ENCODE measurements at places on chromosomes 12 and 14.

DNA sequence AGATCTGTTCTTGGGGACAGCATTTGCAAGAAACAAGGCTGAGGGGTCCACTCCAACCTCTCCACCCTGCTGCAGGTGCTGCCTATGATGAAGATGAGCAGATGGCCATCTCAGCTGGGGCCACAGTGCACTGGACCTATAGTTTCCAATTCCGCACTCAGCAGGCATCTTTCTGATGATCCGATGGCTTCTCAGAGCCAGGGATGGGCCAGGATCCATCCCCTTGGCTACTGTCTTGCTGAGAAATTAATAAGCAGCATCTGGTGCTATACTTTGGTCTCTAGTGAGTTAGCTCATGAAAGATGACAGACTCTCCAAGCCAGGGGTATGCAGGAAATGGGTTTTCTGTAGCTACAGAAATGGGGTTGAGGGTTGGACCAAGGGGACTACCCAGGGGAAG is 18.4 kb upstream of the BDKRB1 start:
- no peak for DNase-seq

DNA sequence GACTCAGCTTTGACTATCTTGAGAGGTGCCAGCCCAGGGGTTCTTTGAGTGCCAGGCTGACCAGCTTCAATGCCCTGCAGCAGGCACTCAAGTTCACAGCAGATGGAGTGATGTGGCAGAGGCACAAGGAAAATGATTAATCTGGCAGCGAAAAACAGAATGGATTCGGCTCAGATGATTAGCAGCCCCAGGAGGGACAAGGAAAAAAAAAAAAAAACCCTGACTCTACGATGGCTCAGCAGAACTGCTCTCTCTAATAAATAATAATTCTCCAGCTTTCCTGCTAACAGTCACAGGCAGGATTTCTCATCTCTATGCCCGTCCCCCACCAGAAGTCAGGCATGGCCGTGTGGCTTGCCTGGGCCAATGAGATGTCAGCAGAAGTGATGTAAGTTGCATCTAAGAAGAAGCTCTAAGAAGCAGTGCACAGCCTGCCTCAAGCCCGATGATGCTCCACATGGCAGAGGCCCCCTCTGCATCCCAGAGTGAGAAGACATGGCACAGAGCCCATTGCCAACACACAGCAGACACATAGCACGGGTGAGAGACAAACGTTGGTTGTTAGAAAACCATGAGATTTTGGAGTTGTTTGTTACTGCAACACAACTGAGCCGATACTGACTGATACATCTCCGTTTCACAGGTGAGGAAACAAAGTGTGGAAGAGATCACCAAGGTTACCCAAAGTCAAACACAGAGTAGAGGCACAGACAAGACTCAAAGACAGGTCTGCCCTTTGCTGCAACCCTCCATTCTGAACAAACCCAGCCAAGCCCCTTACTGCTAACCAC is 111.0 kb downstream of the SCARB1 start:
- DNase-seq, result no peak

- DNase-seq, result no peak
Measured at GRCh38 chr14:57609192-57610075, 115.8 kb upstream of the CCDC198 start.

DNA sequence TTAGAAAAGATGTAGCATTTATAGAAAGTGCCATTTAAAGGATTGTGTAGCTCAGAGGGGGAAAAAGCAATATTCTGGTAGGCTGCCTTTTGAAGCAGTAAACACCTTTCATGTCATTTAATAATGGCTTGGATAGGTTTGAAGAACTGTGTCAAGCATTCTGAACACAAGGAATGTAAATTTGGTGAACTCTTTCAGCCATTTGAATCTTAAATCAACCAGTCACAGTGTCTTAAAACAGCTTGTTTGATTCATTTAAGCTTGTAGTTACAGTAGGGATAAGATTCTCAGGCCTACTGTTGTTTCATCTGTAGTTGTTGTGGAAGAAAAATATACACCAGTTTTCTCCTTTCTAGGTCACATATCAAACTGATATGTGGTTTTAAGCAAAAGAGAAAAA is 299.4 kb upstream of the NOVA1 start:
- DNase-seq, result no peak

DNA sequence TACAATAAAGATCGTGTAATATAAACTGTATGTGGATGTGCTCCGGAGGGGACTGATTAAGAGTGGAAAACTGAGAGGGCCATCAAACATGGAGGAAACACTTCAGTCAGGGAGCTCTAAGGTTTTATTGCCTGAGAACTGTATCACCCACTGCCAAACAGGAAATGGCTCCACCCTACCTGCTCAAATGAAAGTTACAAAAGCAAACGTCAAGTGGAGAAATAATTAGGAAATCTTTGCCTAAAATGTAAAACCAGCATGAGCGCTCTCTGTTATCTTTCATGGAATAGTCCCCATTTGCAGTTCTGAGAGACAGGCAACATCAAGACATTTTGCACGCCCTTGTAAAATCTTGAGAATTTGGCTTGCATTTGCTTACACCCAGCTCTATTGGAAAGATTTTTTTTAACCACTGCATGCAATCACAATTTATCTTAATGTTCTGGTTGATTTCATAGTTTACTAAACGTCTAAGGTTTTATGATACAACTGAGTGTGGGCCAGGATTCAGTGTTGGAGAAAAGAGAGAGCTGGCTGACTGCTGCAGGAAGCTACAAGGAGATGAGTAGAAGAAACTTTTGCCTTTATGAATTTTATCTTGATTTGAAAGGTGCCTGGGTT is 344.0 kb upstream of the PRICKLE1 start:
- no peak for DNase-seq

GRCh38 chr12:62659453-62660295 is 193.0 kb downstream of the MON2 start:
- DNase-seq, result no peak

- DNase-seq, result no peak
Measured at GRCh38 chr12:124764870-124765580, 98.6 kb downstream of the SCARB1 start.

- DNase-seq, result no peak
Measured at GRCh38 chr14:99215277-99215676, 56.7 kb downstream of the BCL11B start.

DNA sequence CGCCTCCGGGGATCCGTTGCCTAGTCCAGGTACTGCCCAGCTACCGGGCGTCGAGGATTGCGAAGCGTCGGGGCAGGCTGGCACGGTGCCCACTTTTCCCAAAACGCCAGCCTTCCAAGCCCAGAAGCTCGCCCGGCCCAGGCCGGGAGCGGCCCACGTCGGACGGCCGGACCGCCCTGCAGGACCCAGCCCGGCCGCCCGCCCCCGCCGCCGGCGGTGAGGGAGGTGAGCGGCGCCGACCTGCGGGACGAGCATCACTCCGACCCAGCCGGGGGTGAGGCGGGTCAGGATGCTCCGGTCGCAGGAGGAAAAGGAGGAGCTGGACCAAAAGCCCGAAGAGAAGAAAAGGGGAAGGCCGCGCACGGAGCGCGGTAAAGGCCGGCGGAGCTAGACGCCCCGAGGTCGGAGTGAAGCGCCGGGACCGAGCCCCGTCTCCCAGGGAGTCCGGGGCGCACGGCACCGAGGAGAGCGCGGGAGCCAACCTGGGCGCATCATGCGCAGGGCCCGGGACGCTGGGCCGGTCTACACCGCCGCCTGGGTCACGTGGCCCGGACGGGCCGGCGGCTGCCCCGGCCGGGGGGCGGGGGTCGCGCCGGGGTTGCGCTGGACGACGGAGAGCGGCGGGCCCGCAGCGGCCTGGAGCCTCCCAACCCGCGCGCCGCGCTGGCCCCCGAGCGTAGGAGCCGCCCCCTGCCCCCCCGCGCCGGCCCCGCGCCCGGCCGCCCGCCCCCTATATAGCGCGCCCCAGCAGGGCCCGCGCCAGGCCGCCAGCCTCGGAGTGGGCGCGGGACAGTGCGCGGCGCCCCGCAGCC is at the start of gene AQP5:
Gene AQP5 (plus strand): TSS at position 762 of the 812 bp plus-strand sequence. CDS start 146 bp downstream, outside the sequence.
- DNase-seq, result no peak

DNA sequence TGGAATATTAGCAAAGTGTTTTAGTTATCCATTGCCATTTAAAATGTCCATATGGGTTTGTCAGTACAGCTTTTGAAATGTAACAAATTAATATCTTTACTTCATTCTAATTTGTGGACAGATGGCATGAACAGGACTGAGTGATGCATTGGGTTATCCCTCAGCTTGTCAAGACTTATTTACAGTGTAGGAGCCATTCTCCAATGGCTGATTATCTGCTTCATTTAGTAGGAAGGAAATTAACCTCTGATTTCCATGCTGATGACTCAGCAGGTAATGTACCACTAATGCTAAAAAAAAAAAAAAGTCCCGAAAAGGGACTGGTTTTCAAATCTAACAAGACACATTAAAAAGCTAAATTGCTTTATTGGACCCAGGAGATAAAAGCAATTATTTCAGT is 1149.0 kb upstream of the USP15 start:
- DNase-seq, result no peak

- no peak for DNase-seq
Measured at GRCh38 chr14:104559804-104560585, 19.6 kb upstream of the C14orf180 start.
